ENCODE measurements at places on chromosomes 2 and 18.

DNA sequence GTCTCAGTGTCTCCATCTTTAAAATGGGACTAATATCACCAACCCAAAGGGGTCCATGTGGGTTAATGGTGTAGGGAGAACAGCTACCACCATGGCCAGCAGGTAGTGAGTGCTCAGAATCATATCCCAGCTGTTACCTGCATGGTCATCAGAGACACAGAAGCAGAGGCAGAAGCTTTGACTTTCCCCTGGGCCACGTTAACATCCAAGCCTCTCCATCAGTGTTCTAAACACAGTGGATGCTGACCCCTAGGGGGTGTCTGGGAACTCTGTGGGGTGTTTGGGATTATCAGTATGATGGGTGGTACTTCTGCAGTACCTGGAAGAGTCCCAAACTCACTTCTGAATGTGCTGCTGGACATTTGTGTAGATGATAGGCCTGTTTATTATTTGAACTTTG lies 93.6 kb downstream of the GYPC start:
- DNase-seq, result no peak

- DNase-seq, result no peak
Measured at GRCh38 chr2:106160786-106161261, 33.3 kb downstream of the UXS1 start.

DNA sequence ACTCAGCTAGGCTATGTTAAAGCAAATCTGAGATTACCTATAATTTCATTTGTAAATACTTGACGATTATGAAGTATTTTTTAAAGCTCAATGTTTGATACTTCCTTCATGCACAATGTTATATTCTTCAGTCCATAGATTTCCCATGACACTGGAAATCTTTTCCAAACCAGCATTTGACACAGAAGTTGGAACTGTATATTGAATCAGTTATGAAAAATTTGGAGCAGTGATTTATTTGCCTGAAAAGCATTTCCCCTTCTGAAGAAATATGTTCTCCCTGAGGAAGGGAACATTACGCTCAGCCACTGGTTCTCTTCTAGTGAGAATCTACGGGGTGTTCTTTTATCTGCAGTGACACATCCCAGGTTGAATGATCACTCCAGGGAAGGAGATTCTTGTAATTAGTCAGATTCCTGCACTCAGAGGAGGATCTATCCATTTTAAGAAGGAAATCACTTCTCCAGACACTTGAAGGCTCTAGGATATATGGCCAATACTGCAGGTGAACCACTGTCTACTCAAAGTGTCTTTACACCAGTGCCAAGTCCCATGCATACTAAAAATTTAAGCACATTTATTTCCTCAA lies 64.7 kb downstream of the HNRNPLL start:
- DNase-seq, result no peak

DNA sequence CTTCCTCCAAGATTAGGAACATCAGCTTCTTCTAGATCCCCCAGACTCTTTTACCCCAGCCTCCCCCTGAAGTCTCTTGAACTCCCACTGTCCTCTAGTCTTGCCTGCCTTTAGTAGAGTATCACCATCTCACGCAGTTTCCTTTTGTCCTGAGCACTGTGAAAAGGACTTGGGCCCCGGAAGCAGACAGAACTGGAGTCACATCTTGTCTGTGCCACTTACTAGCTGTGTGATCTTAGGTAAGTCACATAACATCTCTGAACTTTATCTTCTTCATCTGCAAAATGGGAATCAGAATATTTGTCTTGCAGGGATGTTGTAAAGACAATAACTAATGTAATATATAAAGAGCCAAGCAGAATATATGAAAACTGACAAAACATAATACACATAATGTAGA lies 8.4 kb upstream of the TRABD2A start:
- DNase-seq, result no peak
